ENCODE measurements at places on chromosomes 6 and 20.

DNA sequence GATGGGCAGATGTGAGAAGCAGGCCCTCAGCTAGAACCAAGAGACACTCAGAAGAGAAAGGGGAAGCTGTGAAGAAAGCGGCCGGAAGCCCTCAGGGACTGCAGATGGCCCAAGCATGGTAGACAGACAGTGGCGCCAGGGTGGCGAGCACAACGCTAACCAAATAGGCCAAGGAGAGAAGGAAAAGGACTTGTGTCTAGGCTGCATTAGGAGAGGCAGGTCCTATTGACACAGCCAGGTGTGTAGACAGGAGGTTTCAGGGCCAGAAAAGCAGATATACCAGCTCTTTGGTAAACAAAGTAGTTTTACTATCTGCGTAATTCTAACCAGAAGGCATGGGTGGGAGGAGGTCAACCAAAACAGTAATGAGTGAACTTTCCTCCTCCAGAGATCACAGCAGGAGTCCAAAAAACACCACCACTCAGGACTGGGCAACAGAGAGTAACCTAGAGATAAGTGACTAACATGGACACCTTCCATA lies 15.8 kb upstream of the MAP7 start:
- no peak for DNase-seq

DNA sequence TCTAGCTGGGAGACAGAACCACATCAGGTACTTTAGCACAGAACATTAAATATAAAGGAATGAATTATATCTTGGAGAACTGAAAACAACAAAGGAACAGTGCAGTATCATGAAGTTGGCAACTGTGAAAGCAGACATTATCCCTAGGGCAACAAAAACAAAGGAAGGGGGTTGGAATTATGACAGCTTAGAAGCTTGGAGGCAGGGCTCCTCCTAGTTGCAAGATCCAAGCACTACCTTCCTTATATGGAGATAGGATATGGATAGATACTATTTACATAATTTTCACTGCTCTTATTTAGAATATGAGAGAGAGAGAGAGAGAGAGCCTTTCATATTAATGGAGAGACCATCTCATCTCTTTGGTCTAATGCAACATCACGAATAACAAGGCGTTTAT lies 27.0 kb downstream of the TMEM14A start:
- DNase-seq, result peak; percentile 44

DNA sequence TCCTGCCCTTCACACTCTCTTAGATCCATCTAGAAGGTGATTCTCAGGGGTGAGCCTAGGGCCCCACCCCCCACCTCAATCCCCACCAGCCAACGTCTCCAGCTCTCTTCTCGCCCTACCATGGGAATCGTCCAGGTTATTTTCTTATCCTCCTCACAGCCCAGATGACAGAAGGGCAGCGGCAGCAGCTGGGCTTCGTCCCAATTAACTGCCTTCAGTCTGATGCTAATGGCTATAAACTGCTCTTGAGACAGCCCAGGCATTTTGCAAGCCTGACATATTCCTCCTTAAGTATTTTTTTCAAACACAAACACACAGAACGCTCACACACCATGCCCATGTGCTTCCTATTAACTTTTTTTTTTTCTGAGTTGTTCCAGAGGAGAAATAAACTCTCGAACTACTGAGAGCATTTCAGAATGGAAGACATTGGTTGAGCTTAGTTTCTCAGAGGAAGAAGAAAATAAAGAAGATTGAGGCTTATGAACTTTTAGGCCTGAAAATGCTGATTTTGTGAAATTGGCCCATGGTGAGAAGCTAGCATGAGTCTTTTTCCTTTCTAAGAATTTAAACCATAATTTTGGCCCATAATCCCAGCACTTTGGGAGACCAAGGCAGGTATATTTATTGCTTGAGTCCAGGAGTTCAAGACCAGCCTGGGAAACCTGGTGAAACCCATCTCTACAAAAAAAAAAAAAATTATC lies 124.6 kb downstream of the EYA2 start:
- DNase-seq, result no peak

GRCh38 chr6:134642279-134642678 lies 307.6 kb downstream of the ALDH8A1 start:
- no peak for DNase-seq

GRCh38 chr6:140772576-140772975 lies 1360.1 kb upstream of the GJE1 start:
- no peak for DNase-seq

All from NCI-H2081 (cell line).